ENCODE measurements at places on chromosomes 12 and 14.
A peak's percentile ranks its signal among the peaks of the same experiment; 100 is the strongest.

- peak; percentile 63 for DNase-seq
These were observed at the start of gene TNFRSF1A for GRCh38 chr12:6341417-6342139. Gene TNFRSF1A (minus strand): TSS chr12:6342076. CDS start chr12:6341814, 262 bp downstream.

- peak; percentile 66 for DNase-seq
These were observed at the start of gene C3AR1 for GRCh38 chr12:8065991-8066594. Gene C3AR1 (minus strand): TSS chr12:8066359. CDS start chr12:8060185, 6,174 bp downstream.

DNA sequence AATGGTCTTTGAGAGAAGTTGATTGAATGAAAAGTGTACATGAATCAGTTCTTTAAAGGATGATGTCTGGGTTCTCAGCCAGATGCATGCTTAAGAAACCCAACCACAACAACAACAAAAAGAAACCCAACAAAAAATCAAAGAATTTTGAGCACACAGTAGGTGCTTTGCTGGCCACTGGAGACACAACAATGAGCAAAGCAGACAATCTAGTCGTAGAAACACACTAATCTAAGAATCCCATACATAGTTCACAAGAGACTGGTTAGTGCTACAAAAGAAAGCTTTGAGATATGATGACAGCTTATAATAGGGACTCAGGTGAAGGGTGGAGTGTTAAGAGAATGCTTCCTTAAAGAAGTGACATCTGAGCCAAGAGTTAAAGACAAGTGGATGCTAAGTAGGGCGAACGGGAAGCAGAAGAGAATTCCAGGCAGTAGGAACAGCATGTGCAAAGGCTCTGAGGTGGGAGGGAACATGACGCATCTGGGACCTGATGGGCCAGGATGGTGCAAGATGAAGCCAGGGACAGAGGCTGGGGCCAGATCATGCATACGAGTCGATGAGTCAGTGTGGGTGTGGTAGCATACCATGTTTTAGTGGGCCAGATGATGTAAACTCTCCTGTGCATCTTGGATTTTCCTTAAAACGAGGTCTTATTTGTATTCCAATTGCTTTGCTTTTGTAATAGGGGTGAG lies 4.6 kb upstream of the HIP1R start:
- DNase-seq, result no peak

- DNase-seq, result no peak
These were observed 24.4 kb upstream of the GALNT9 start for GRCh38 chr12:132353811-132354210.

DNA sequence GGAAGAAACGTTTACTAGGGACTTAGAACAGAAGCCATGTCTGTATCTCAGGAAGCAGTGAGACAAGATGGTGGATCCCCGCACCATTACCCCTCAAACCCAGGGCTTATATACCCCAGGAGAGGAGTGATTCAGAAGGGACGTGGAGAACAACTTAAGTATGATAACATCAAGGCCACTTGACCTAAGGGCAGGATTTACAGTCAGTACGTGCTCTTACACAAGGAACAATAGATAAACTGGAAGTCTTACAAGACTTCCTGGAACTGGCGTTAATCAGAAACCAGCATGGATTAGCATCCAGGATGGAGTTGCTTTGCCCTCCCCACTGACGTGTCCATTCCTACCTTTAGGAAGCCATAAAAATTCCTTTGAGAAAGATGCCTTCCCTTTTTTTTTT lies 8.6 kb upstream of the ETFBKMT start:
- no peak for DNase-seq

- DNase-seq, result no peak
These were observed 36.7 kb upstream of the GNG2 start for GRCh38 chr14:51823706-51824105.

GRCh38 chr12:3179731-3180130 lies 102.6 kb downstream of the TSPAN9 start:
- no peak for DNase-seq

- no peak for DNase-seq
These were observed 68.2 kb downstream of the FRMD6 start for GRCh38 chr14:51719955-51720354.

GRCh38 chr14:96088481-96088880 lies 49.3 kb downstream of the C14orf132 start:
- DNase-seq, result no peak

DNA sequence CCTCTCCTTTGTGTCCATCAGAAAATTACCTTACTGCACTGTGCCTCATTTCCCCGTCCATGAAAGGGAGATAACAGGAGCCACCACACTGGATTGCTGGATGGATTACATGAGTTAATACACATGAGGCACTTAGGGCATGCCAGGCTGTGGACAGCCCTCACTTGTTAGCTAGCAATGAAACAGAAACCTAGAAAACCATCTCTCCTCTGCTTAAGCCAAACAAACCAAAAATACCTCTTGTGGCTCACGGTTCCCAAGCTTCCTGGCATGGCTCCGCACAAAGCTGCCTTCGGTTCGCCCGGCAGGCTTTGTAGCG lies 660 bp upstream of the HCFC2 start:
- no peak for DNase-seq

GRCh38 chr14:81938341-81938740 lies 404.7 kb upstream of the SEL1L start:
- DNase-seq, result no peak

- no peak for DNase-seq
These were observed 55.2 kb downstream of the GALNT4 start for GRCh38 chr12:89469361-89469760.

GRCh38 chr14:23530375-23531055 lies 21.1 kb downstream of the ZFHX2 start:
- DNase-seq, result peak; percentile 6

DNA sequence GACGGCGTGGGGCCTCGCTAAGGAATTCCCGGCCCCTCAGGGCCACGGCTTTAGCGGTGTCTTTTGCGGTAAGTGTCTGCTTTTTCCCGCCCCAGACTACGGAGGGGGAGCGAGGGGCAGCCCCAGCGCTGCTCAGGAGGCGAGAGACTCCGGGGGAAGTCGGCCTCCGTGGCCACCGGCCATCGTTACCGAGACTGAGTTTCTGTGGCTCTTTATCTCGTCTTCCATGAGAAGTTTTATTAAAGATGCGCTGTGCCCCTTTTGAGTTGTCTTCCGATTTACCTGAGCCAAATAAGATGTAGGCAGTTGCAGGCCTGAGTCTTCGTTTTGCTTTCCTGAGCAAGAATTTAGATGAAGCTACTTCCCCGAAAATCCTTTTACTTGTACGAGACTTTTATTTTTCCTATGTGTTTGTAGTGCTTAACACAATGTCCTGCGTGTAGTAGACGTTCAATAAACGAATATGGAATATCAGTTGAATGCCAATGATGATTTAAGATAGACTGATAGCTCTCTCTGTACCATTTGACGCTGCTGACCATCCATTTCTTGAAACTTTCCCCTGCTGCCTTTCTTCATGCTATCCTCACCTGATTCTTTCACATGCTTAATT lies 462 bp downstream of the SRP54 start:
- DNase-seq, result no peak

GRCh38 chr12:47770086-47770726 lies 2.8 kb upstream of the SLC48A1 start:
- DNase-seq, result no peak

DNA sequence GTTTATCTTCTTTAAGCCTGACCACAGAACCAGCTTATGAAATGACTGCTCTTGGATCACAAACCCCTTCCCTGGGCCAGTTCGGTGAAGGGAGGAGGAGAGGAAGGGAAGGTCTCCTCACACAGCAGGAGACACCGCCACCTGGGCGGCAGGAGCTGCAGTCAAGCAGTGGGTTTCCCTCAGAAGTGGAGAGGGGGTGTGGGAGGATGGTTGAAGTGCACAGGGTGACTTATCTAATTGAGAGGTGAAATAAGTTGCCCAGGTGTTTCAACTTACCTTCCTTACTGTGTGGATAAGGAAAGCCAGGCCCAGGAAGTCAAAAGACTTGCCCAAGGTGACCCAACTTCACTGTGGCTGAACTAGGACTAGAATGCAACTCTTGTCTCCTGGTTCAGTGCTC lies 106.8 kb downstream of the EGLN3 start:
- no peak for DNase-seq

DNA sequence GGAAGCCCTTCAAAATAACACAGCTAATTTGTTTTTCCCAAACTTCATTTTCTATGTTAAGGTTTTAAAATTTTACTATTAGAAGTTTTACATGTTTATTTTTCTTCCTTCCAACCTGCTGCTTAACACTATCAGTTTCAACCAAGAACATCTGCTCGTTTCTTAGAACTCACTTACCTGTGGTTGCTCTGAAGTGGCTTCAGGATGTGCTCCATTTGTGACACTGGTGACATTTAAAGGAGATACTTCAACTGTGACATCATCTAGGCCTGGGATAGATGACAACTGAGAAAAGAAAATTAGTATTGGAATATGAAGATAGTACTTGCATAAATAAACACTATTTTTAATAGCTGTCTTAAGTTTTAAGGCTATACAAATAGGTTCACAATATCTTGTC lies 17.9 kb downstream of the WASHC3 start:
- DNase-seq, result no peak

DNA sequence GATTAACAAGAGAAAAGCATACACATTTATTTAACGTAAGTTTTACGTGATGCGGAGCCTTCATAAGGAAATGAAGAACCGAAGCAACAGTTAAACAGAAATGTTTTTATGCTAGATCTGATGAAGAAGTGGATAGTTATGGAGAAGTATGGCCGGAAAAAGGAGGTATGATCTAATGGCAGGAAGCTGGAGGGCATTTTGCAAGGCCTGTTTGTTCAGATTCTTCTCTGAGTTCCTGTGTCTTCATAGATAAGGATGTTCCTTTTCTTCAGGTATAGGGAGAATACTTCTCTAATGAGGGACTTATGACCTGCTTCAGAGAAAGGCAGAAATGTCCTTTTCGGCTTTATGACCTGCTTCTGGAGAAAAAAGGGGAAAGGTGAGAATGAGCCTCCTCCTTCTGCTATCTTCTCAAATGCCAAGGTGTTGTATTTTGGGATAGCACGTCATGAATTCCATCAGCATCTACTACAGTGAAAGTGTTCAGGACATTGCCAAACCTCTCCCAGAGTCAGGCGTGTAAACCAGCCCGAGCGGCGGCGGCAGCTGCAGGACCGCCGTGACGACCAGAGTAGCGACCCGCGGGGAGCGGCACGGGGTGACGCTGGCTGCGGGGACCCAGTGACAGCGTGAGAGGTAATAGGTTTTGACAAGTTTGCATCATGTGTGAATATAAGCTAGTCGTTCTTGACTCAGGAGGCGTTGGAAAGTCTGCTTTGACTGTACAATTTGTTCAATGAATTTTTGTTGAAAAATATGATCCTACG lies 33.7 kb upstream of the SGPP1 start:
- DNase-seq, result no peak
